Activated CD4-positive, alpha-beta T cell treated with anti-CD3 and anti-CD28 coated beads for 1 hour (primary cell): ENCODE measurements at places on chromosomes 3 and 15.

DNA sequence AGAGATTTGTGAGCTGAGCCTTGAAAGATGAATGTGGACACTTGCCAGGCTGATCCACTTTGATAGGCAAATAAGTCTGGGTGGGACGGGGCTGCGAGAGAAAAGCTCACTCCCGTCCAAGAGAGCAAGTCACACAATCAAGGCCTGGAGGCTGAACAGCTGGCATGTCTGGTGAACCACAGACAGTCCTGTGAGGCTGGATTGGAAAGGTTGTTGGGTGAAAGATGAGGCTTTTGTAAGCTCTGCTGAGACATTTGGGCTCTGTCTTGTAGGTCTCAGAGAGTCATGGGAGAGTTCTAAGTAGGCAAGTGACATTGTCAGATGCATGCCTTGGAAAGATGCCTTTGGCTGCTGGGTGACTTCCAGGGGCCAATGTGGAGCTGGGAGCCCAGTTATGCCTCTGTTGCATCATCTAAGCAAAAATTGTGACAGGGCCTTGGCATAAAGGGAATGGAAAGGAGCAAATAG, 38.5 kb downstream of the RPLP1 start:
- DNase-seq = no peak

DNA sequence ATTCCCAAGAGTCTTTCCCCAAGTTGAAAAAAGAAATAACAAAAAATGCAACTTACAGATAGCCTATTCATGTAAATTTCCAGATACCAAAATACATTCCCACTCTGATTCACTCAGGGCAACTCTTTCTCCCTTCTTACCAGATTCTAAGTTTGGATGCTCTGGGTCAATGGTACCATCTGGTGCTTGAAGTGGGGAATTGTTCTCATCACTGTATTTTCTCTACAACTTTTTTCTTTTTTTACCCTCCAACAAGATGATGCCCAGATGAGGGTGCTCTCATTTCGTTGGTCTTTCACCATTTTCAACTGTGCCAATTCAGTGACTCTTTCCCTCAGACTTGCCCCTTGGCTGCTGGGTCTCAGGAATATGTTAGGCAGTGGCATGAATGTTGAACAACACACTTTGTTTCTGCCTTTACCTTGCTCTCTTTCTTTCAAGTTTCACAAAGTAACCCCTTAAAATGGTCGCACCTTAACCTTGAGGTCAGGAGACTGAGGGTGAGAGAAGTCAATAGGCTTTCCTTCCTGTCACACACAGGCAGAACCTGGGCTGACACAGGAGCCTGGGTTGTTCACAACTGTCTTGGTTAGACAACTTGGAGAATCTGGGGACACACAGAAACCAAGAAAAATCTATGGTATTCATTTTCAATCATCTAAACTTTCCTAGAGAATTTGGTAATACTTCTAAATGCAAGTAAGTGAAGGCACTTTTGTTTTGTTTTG, 330.7 kb upstream of the SLCO3A1 start:
- no peak for DNase-seq

DNA sequence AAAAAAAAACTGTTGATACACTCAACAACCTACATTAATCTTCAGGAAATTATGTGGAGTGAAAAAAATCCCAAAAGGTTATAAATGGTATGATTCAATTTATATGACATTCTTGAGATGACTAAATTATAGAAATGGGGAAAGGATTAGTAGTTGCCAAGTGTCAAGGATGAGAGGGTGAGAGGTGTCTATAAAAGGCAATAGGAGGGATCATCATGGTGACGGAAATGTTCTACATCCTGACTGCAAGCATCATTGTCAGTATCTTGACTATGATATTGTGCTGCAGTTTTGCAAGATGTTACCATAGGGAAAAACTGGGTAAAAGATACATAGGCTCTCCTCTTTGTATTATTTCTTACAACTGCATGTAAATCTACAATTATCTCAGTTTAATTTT, 125.6 kb downstream of the FRMD5 start:
- no peak for DNase-seq

GRCh38 chr3:2783261-2783660, 326.9 kb downstream of the IL5RA start:
- DNase-seq = no peak
